ENCODE measurements at places on chromosomes 6 and 20.
A peak's percentile ranks its signal among the peaks of the same experiment; 100 is the strongest.

- no peak for DNase-seq
These were observed 64.8 kb downstream of the BACH2 start for GRCh38 chr6:90231798-90232197.

DNA sequence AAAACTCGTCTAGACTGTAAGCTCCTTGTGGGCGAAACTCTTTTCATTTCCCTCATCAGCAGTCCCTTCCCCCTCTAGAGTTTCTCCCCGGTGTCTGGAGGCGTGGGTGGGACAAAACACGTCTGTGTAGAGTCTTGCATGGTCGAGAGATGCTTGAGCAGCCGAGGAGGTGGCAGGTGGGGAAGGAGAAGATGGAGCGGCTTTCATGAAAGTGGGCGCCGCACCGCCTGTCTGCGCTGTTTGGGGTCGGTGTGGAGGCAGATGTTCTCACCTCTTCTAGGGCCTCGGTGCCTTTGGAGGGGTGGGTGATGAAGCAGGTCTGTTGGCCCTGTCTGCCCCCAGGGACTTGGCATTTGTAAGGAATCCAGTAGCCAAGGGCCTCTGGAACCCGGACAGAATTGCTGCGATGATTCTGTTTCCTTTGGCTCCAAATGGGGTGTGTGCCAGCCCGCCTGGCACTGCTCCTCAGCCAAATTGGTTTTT is 1.2 kb downstream of the BRPF3 start:
- no peak for DNase-seq

GRCh38 chr20:10594296-10594868 is 79.4 kb downstream of the JAG1 start:
- DNase-seq = no peak

GRCh38 chr20:47727170-47727880 is 58.0 kb downstream of the SULF2 start:
- DNase-seq = no peak

DNA sequence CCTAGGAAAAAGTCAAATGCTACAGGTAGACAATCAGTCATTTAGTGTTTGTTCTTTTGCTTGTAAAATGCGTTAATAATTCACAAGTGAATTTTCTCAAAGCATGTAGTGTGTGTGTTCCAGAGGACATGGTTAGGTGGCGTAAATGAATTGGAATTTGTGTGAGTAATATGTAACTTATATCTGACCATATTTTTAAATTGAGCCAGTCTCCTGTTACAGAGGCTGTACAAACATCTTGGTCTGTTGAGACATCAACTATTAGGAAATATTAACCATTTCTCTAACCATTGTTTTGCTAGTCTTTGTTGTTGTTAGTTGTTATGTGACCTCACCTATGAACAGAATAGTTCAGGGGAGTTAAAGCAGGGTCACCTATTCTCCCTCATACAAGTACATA is 22.7 kb downstream of the MCM8 start:
- DNase-seq = no peak

DNA sequence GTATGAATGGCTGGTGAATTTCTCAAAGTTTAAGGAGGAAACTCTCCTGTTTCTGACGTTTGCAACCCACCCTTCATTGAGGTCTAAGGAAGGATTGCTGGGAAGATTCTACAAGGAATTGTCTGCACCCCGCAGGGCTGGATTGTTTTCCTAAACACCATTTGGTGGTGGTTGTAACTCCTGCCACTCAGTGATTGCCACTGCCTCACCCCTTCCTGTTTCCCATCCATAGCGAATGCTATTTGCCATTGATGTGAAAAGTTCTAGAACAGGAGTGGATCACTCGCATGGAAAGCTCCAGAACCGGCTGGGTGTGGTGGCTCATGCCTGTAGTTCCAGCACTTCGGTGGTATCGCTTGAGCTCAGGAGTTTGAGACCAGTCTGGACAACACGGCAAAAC is 8.7 kb upstream of the DSP start:
- DNase-seq = no peak

- DNase-seq = no peak
These were observed 70.2 kb downstream of the GPR6 start for GRCh38 chr6:110048221-110048875.

- DNase-seq = no peak
These were observed 49.0 kb downstream of the AFG1L start for GRCh38 chr6:108343894-108344293.

DNA sequence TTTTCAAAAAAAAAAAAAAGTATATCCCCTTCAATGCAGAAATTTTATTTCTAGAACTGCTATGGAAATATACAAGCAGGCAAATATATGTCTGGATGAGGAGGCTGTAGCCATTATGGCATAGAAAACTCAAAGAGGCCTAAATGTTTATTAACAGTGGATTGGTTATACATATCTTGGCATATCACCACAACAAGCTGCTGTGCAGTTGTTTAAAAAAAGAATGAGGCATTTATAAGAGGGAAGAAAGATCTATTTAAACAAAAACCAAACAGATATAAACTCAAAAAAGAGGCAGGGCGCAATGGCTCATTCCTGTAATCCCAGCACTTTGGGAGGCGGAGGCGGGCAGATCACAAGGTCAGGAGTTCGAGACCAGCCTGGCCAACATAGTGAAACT is 26.2 kb downstream of the CASS4 start:
- DNase-seq = no peak

- DNase-seq = no peak
These were observed 12.5 kb downstream of the ALDH8A1 start for GRCh38 chr6:134937426-134937825.

GRCh38 chr20:32234135-32234808 is 26.6 kb downstream of the POFUT1 start:
- DNase-seq = no peak

- peak; percentile 21 for DNase-seq
These were observed 202.8 kb downstream of the DLL1 start for GRCh38 chr6:170087941-170088581.

DNA sequence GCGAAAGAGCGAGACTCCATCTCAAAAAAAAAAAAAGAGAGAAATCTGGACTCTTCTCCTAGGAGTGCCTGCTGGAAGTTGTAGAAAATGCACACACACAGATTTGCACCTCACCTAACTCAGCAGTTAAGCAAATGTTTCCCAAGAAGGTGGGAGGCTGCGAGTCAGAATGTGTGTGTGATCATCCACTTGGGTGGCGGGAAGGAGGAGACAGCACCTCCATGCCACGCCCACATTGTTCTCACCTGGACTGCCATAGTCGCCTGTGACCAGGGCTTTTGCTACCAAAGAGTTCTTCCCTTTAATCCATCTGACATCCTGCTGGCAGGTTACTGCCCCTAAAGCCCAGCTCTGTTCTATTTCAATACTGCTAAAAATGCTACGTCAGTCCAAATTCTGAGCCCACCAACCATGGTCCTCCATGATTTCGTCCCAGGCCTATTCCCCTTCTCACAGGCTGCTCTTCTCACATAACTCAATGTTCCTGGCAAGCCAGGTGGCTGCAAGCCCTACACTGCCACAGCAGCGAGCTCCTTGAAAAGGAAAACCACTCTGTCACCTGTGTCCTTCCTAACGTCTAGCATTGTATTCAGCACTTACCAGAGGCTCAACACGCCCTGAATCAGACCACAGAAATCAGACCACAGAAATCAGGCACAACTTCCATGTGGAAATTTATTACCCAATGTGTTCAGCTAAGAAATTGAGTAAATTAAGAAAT is 77.5 kb downstream of the PSMG4 start:
- DNase-seq = no peak
